ENCODE measurements at places on chromosomes 3 and 15.

- no peak for DNase-seq
Measured at GRCh38 chr15:57223345-57223744, 153.0 kb upstream of the CGNL1 start.

DNA sequence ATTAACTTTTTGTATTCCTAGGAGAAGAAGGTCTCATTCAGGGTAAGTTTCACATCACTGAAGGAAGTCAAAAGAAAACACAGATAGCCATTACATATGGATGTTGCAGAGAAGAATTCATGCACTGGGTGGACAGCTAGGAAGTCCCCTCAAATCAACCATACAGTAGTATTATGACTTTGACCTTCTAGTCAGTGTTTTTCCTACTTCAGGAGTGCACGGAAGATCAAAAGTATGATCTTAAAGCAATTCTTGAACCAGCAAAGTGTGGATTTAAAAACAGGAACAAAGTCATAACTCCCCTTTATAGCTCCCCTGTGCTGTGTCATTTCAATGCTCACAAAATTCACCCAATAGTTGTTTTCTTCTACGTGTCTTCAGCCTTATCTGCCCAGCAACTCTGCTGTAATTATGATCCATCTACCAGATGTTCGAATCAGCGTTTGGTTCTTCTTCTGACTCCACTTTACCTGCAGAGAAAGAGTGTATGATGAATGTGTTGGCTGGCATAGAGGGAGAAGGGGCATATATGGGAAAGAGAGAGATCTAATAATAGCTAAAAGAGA, 118.1 kb upstream of the MEIS2 start:
- no peak for DNase-seq

DNA sequence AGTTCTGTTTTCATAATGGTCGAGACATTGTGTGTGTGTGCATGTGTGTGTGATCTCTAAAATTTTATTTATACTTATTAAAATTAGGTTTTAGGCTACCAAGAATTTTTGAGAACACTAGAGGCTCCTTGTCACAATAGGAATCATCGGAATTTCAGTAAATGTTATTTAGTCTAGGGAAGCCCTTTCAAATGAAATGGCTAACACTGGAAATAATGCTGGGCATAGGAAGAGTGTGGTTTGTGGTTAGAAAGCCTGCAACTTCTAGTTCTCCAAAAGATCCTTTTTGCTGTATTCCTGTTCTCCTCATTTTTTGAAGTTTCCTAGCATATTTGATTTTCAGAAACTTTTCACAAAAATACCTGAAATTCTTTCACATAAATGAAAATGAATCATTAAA, 92.5 kb upstream of the MBNL1 start:
- DNase-seq: peak; percentile 14

GRCh38 chr3:197256836-197257444, 41.5 kb downstream of the DLG1 start:
- DNase-seq: peak; percentile 26

DNA sequence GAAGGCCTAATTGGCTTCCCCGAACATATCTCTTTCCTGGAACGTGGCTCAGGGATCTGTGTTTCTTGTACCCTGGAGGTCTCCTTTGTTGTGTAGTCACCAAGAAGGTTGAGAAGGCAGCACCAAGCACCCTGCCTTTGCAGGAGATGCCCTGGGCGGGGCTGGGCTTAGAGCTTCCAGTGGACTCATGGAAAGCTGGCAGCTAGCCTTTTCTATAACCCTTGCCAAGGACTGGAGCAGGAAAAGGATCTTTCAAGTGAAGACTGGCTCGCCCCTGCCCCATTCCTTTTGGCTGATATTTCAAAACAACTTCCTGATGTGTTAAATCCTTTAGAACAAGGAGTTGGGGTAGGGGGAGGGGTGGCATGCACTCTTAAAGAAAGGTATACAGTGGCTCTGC, 58.9 kb upstream of the EPHA6 start:
- DNase-seq: no peak

DNA sequence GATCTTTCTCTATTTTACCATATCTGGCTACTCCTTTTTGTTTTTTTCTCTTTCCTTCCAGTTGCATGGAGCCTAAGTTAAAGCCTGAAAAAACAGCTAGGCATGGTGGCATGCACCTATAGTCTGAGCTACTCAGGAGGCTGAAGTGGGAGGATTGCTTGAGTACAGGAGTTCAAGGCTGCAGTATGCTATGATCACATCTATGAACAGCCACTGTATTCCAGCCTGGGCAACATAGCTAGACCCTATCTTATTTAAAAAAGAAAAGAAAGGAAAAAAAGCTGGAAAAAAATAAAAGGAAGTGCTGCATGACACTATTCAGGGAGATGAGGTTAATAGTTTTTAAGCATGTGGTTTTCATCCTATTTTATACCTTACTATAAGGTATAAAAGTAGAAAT, 4.0 kb upstream of the SKIL start:
- DNase-seq: no peak

DNA sequence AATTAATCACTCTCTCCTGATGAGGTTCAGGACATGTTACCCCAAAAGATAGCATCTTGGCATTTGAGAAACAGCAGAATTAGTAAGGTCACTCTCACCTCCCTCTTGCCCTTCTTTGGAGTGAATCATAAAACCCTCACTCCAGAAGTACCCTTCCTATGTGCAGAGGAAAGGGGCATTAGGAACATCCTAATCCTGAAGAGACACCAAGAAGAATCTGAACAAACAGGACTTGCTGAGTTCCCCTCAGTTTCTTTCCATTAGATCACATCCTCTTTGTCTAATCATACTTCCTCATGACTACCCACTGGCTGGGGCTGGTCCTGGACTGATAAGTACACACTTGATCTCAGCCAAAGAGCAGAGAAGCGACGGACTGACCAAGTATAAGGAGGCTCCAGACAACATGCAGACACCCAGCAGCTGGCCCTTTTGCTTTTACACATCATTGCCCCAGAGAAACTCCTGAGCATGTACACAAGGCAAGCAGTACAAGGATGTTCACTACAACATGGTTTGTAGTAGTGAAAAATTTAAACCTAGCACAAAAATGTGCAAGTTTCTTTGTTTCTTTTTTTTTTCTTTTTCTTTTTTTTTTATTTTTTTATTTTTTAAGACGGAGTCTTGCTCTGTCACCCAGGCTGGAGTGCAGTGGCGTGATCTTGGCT, 15.0 kb upstream of the TM6SF1 start:
- no peak for DNase-seq

- peak; percentile 82 for DNase-seq
Measured at GRCh38 chr3:50268703-50269451, at the start of gene SEMA3B. Gene SEMA3B, plus strand, starts transcription at chr3:50269147. Its CDS starts 94 bp downstream, at chr3:50269241.

GRCh38 chr3:157026091-157026490, 133.9 kb downstream of the CCNL1 start:
- DNase-seq: no peak

DNA sequence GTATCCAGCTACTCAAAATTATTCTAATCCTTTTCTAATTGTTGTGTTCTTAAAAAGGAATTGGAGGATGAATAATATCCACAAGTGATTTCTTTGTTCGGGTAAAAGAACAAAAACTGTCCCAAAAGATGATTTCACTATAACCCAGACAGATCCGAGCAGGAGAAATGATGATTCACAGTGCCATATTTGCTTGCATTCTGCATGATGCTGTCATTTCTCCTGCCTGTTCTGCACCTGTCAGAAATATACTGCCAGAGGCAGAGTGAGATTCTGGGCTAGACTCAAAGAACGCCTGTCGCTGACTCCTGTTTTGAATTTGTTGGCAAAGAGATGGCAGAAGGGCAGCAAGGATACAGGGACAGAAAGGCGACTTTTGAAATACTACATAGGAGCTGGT, 34.7 kb upstream of the SLC24A5 start:
- no peak for DNase-seq

GRCh38 chr3:113034011-113034410, 43.2 kb downstream of the GTPBP8 start:
- no peak for DNase-seq

DNA sequence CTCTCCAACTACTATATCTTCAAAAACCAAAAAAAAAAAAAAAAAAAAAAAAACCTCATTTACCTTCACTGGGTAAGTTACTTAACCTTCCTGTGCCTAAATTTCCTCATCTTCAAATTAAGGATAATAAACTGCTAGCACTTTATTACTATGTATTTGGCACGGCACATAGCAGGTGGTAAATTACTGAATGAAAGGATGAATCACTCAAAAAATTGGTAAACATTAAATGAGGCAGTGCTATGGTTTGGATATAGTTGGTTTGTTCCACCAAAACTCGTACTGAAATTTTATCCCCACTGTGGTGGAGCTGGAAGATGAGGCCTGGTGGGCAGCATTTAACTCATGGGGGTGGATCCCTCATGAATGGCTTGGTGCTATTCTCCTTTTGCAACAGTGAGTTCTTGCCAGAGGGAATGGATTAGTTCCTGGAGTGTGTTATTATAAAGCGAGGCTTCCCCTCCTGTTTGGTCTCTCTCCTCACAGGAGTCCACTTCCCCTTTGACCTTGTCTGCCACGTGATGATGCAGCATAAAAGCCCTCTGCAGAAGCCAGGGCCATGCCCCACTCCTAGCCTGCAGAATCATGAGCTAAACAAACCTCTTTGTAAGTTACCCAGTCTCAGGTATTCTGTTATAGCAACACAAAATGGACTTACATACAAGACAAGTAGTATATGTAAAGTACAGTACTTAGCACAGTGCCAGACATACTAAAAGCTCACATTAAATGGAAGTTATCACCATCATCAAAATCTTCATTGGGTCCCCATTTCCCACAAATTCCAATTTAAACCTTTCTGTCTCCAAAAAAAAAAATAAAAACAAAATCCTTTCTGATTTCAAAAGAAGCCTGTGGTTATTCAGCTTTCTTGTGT, 20.6 kb downstream of the DCUN1D1 start:
- DNase-seq: no peak

- DNase-seq: peak; percentile 36
Measured at GRCh38 chr3:153130312-153130977, 31.6 kb upstream of the RAP2B start.

GRCh38 chr15:41241221-41241964, 10.3 kb downstream of the CHP1 start:
- no peak for DNase-seq

- DNase-seq: no peak
Measured at GRCh38 chr3:13273604-13274105, 146.5 kb downstream of the NUP210 start.

DNA sequence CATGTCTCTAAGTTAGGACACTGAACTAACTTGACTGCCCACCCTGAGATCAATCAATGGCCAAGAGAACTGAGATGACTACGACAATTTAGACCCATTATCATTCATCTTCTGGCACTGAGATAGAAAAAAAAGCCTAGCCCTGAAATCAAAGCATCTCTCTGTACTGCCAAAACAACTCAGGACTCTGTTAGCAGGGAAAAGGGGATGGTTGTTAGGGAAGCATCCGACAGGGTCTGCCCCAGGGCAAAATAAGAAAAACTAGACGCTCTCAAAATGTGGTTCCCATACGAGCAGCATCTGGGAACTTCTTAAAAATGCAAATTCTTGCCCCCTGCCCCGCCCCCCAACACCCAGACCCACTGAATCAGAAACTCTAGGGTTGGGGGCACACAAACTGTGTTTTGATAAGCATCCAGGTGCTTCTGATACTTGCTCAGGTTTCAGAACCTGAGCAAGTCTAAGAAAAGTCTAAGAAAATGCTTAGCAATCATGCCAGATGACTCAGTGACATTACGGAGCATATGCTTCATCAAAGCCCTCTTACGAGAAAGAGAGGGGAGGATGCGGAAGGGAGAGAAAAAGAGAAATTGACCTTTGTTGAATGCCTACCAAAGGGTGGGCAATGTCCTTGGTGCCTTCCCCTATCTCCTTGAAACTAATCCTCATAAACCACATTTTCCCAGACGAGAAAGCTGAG, 172.8 kb upstream of the HES1 start:
- DNase-seq: no peak

DNA sequence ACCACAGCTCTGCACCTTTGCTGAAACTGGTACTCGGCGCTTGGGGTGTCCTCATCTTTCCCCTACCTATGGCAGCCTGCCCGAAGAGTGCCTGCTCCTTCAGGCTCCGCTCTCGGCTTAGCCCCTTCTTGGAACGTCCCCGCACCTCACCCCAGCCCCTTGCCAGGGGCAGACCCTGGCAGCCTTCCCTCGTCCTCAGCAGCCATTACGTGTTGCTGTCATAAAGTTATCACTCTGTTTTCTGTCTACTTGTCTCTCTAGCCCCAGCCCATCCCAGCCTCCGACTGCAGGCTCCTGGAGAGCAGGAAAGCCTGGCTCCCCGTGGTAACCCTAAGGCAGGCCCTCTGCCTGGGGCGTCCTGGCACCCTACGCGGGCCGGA, 5.1 kb upstream of the BAHD1 start:
- DNase-seq: no peak

DNA sequence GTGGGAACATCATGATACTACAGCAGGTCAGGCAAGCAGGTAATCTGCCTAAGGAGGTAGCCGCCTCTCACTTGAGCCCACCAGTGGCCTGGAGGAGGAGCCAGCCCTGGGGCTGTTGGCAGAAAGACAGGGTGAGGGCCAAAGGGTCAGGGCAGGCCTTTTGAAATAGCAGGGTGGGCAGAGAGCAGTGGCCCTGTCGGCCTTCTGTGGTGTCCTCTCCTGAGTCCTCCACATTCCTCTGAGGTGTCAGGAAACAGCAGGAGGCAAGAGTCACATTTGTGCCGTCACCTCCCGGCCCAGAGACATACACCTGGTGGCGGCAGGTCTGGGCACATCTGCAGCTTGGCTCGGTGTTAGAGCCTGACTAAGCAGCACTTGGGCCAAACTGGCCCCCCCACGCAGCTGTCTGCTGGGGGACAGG, 3.9 kb upstream of the BNC1 start:
- no peak for DNase-seq

GRCh38 chr3:141789281-141789680, 26.1 kb downstream of the GRK7 start:
- DNase-seq: no peak

GRCh38 chr3:138653567-138653966, 45.0 kb downstream of the FAIM start:
- DNase-seq: no peak

- peak; percentile 16 for DNase-seq
Measured at GRCh38 chr3:189727898-189728297, 96.7 kb downstream of the TP63 start.

DNA sequence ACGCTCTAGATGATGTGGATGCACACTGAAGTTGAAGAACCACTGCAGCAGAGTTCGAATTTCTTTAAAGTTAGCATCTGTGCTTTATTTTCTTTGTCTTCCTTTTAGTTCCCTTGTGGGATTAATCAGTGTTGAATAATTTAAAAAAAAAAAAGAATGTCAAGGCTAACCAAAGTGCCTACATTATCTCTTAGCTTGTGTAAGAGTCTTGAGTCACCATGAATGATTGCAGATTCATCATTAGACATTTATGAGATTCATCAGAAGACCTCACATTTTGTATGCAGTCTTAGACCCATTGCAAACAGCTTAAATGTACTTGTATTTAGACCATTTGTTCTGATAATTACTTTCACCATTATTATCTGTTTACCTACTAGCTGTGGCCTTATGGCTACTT, 182.2 kb downstream of the FNDC3B start:
- DNase-seq: peak; percentile 74

DNA sequence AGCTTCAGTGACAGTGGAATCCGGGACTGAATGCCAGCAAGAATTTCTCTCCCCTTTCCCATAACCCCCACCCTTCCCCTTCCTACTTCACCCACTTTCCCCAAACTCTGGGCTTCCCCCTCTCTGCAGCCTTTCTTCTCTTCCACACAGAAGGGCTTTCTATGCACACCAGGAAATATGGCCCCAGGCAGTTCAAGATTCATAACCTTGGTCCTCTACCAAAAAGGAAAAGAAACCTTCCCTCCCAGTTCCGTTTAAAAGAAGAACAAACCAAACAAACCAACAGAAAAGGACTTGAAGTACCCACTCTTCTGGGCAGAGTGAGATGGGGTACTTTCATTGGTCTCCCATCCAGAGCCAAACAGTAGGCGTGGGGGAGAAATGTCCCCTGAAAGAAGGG, 68.8 kb upstream of the ABHD2 start:
- DNase-seq: no peak

- DNase-seq: peak; percentile 42
Measured at GRCh38 chr3:149151843-149152242, 22.4 kb downstream of the HPS3 start.
